ENCODE measurements at places on chromosomes 5 and 9.

GRCh38 chr5:142166754-142167153 is 58.2 kb downstream of the NDFIP1 start:
- no peak for DNase-seq

- peak; percentile 56 for DNase-seq
Measured at GRCh38 chr5:96657068-96657467, 5.1 kb upstream of the CAST start.

DNA sequence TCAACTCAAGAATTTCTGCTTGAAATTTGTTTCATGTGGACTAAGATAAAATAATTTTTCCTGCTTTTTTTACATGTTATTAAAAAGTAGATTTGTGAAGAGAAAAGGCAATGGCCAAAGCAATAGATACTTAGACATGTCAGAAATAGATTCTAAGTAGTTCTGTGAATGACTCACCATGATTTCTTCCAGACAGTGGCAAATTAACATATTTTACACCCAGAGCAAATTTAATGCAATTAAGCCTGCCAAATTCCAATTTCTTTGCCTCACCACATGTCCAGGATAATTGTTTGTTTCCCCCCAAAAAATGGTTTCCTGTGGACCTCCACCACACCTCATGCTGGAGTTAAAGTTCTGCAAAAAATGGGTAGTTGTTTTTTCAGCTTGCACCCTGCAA is 651.4 kb downstream of the CETN3 start:
- DNase-seq: no peak

DNA sequence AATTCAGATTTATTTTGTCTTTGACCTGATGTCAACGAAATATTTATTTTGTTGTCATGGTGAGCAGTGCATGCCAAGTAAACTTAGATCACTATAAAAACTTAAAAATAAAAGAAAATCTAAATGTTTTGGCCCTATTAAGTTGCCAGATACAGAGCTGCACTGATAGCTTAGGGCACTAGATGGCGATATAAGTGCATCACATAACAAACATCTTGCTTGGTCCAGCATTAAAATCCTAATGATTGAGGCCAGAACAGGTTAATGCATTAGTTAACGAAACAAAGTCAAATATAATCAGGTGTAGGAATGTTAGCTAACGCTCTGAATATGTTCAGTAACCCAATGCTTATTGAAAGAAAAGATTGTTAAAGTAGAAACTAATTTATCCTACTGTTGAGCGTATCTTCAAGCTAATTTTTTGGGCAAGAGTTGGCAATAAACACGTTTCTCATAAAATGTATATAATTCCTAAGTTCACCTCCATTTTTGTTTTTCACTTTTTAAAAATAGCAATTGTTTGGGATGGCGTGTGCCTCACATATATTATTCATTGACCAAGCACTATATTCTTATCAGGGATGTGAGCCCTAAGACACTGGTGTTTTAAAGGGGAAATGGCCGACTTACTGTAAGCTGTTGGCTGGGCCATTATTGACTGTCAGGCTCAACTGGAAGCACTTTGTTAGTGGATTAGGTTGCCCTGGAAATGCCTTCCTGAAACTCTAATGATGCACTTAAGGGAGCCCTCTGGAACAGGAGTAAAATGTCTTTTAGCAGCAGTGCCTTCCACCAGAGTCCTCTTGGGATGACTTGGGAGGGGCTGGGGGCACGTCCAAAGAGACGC is 33.3 kb downstream of the KCTD16 start:
- peak; percentile 47 for DNase-seq

GRCh38 chr5:132746954-132747615 is at the start of gene CCNI2:
Gene CCNI2, plus strand, starts transcription at chr5:132747426. Its CDS starts 70 bp downstream, at chr5:132747496.
- no peak for DNase-seq

GRCh38 chr5:154365823-154366222 is 80.0 kb upstream of the SAP30L start:
- DNase-seq: no peak

- DNase-seq: no peak
Measured at GRCh38 chr9:24793787-24794186, 248.1 kb upstream of the IZUMO3 start.

DNA sequence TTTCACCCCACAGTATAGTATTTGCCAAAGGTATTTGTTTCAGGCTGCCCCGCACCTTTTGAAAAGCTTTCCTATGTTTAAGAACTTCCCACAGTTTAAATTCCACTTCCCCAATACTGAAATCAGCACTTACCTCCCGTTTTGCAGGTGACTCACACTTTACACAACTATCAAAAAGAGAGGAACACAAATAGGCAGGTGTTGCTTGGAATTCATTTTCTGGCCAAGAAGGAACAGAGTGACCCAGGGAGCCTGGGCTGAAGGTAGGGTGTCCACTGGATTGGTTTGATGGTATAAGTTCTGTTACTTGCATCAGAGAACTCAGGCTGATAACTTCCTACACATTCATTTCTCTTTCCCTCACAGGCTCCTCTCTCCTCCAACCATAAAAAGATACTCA is 60.1 kb upstream of the SLC30A5 start:
- DNase-seq: no peak

DNA sequence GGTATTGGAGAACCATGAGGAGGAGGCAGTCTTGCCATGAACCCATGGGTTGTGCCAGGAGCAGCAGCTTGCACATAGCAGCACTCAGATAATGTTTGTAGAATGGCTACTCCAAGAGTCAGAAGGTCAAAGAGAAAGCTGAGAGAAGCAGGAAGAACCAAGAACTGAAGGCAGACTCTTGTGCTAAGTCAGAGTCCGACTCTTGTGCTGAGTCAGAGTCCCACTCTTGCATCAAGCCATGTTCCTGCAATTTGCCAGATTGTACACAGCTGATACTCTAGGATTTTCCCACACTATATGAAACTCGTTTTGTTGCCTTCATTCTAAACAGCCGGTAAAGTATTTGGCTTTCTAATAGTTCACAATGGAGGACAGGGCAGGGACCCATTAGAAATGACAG is 26.2 kb upstream of the HSPA9 start:
- DNase-seq: no peak

GRCh38 chr5:76202182-76202581 is 119.0 kb downstream of the SV2C start:
- no peak for DNase-seq

GRCh38 chr9:33264473-33265177 is at the start of the genes BAG1 and CHMP5:
Gene BAG1, minus strand, starts transcription at chr9:33264708.
Gene CHMP5, plus strand, starts transcription at chr9:33265049. Its CDS starts 30 bp downstream, at chr9:33265079.
- peak; percentile 100 for DNase-seq

Data from ureter (tissue), 1 donor.